Hypothalamus (tissue), 51 donors: ENCODE measurements at places on chromosomes 12 and 14.

GRCh38 chr14:38138473-38139138, 69.1 kb upstream of the SSTR1 start:
- no peak for DNase-seq

GRCh38 chr14:24231263-24232120, 675 bp downstream of the NEDD8 start:
- no peak for DNase-seq

DNA sequence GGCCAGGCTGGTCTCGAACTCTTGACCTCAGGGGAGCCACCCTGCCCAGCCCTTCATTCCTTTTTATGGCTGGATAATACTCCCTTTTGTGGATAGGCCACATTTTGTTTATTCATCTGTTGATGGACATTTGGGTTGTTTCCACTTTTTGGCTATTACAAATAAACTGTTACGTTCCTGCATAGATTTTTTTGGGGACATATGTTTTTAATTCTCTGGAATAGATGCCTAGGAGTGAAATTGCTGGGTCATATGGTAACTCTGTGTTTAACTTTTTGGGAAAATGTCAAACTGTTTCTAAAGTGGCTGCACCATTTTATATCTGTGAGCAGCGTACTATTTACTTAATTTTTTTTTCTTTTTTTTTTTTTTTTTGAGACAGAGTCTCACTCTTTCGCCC, 9.8 kb downstream of the KMT5A start:
- DNase-seq, result no peak

DNA sequence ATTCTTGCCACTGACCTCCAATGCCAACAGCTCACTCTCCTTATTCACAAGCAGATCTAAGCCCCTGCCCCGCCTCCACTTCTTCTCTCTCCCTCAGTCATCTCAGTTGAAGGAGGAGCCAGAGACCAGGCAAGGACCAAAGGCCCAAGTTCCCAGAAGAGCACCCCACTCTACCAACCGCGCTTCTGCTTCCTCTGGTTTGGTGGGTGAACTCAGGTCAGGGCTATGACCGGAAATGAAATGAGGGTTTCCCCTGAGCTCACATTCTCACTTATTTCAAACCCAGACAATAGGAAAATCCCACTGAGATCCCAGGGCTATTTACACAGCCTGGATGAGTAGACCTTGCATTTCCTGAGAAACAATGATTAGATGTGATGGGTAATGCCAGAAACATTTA, 9.9 kb downstream of the DPF3 start:
- no peak for DNase-seq

DNA sequence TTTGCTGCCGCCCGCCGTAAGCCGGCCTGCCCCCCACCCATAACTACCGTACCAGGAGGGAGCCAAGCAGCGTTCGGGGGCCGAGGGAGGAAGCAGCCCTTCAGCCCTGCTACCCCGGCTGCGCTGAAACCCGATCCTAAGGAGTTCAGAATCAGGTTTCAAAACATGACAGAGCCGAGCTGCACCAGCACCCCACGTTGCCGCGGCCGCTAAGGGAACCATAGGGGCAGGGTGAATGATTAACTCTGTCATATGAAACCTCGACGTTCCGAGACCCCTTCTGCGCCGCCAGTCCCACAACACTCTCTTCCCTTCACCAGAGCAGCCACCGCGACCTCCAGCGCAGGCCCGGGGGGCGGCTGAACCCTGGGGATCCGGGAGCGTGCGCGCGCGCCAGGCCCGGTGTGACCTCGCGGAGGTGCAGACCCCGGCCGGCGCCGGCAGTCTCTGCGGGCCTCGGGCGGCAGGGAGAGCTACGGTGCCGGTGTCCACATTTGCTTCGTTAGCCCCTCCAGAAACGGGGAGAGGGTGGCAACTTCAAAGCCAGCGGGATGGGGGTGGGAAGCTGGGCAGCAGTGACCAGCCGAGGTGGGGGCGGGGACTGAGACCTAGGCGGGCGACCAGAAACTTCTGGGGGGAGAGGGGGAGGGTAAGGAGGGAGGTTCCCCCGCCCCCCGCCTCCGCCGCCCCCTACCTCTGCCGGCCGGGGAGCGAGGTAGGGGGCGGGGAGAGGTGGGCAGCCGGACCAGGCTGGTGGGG, 1.6 kb downstream of the SIX4 start:
- DNase-seq, result peak; percentile 2

DNA sequence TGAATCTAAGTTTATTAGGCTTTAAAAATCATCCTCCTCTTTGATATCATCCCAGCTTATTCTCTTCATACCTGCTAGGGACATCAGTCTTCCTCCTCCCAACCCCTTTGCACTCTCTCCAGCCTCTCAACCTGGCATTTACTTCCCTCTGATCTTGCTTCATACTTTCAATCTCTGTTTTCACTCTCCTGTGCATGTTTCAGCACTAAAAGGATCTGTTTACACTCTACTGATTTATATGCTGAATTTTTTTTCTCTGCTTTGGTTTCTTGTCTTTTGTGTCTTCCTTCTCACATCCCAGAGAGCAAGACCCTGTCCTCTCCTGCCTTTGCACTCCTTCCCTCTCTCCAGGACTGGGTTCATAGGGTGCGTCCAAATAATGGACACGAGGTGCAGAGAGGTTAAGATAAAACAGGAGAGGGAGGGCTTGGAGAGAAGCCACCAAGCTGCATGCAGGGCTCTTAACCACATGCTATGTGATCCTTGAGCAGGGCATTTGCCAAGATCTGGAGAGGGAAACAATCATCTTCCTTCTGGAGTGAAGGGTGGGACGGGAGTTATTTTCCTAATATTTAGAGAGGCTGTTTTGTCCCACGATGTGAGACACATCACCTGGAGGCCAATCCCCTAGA, 3.0 kb upstream of the CISTR start:
- DNase-seq, result no peak

DNA sequence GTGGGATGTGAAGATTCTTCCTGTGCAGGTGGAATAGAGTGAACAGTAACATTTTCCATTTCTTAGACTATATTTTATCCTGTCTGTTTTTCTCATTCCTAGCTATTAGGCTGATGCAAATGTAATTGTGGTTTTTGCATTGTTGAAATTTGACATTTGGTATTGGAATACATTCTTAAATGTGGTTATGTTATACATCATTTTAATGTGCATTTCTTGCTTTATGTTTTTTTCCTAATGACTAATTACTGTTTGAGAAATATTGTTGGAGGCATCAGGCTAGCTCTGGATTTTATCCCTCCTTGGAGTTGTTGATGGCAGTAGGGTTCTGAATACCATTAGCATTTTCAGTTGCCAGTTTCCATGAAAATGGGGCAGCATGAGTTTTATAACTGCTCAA, 75.9 kb upstream of the GNG2 start:
- no peak for DNase-seq

GRCh38 chr12:113448873-113449272, 22.8 kb downstream of the LHX5 start:
- no peak for DNase-seq

- DNase-seq, result no peak
These were observed 220.6 kb downstream of the SYT1 start for GRCh38 chr12:79085106-79085682.

DNA sequence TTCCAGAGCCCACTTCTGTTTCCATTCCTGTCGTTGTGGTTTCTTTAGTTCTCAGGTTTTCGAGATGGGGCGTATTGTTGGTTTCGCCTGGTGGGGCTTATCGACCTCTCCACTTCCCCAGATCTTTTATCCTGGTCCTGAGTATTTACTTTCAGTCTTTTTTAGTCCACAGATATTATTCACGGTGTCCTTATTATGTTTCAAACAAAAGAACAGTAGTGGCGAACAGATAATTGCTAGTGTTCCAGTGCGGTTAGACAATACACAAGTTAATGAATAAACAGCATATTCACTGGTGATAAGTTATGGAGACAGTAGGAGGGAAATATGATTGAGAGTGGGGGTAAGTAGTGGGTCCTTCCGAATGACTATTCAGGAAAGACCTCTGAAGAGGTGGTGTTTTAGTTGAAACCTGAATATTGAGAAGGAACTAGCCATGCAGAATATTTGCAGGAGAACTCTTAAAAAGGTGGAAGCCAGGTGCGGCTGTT, 668 bp downstream of the TMEM260 start:
- no peak for DNase-seq

GRCh38 chr12:56469007-56469930, 891 bp downstream of the SPRYD4 start:
- DNase-seq, result peak; percentile 13
